ENCODE measurements at places on chromosomes 1 and 21.

GRCh38 chr1:172178886-172179285, 241.6 kb upstream of the C1orf105 start:
- DNase-seq, result no peak

- no peak for DNase-seq
Measured at GRCh38 chr1:207427832-207428585, 26.1 kb upstream of the CR2 start.

DNA sequence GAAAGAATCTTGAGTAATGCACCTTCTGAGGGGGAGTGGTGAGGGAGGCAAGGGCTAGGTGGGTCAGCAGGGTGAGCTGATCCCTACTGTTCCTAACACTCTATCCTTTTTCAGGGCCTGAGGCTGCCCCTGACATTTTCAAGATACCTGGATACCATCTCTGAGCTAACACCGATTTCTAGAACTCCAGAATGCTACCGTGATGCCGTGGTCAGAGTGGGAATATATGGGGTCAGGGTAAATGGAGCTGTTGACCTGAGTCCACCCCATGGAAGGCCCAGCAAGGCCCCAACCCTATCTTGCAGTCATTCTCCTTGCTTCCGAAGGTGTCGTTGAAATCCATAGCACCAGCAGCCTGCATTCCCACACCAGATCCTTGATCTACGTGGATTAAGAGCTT, 18.0 kb upstream of the PTPRF start:
- no peak for DNase-seq

DNA sequence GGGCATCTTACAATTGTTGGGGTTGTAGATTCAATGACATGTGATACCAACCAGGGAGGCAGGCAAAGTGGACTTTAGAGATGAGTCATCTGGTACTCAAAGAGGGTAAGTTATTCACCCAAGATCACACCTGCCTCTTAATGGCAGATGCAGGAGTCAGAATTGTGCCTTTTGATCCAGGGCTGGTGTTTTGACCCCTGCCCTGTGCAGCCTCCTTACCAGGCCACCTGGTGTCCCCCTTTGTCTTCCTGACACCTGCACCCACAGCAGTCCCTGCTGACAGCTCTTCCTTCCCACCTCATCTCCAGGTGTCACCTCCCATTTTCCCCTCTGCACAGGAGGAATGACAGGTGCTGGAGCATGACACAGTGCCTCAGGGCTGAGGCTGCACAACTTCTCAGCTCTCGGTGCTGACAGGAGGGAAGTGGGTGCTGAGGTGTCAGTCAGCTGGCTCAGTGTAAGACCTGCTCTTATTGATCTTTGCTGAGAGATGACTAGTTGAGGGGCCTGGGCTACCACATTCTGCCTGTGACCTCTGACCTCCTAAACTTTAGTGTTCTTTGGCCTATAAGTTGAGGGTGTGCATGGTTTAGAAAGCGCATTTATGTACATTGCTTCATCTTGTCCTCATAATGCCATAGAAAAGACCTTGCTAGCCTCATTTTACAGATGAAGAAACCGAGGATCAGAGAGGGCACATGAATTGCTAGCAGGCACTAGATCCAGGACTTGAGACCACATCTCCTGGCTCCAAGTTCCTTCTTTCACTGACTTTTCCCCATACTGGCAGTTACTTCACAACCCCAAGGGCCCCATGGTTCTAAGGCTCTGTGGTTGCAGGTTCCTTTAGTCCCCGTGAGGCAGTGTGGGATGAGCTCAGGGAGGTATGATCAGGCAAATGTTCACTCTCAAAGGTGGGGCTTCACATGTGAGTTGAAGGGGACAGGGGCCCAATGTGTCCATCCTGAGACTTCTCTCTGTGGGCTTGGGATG, 31.3 kb downstream of the CACNA1E start:
- no peak for DNase-seq

All from aorta (tissue), 5 donors.